Panc1 (cell line): ENCODE measurements at places on chromosomes 6 and 20.

GRCh38 chr6:132218059-132218696 is 183.1 kb downstream of the MOXD1 start:
- H3K27me3 ChIP-seq = no peaks in the 10 kb centered on the region
- no peaks in the 10 kb centered on the region; the same call in 1 of the 2 replicates for H3K4me1 ChIP-seq

- no peak overlapping the region for H3K4me3 ChIP-seq
- no peaks in the 10 kb centered on the region for H3K4me1 ChIP-seq
- no peak overlapping the region for H3K27ac ChIP-seq
- no peak for DNase-seq
Measured at GRCh38 chr6:48922837-48923236, 540.2 kb downstream of the MMUT start.

GRCh38 chr20:48180618-48181017 is 395.3 kb upstream of the SULF2 start:
- H3K36me3 ChIP-seq = no peaks in the 10 kb centered on the region
- no peak for DNase-seq
- peaks cover 11% of the 10 kb centered on the region; the same call in 1 of the 2 replicates for H3K27me3 ChIP-seq
- H3K4me3 ChIP-seq = no peak overlapping the region
- H3K27ac ChIP-seq = no peak overlapping the region
- H3K4me1 ChIP-seq = no peaks in the 10 kb centered on the region

- H3K27ac ChIP-seq = no peak overlapping the region
- H3K36me3 ChIP-seq = no peaks in the 10 kb centered on the region
- DNase-seq = no peak
- H3K4me1 ChIP-seq = no peaks in the 10 kb centered on the region
- no peak overlapping the region for H3K4me3 ChIP-seq
Measured at GRCh38 chr6:13351271-13351670, 22.9 kb upstream of the TBC1D7 start.

- H3K4me3 ChIP-seq = no peak overlapping the region
- no peaks in the 10 kb centered on the region for H3K27me3 ChIP-seq
- no peaks in the 10 kb centered on the region; the same call in 1 of the 2 replicates for H3K36me3 ChIP-seq
- DNase-seq = no peak
- peaks cover 12% of the 10 kb centered on the region; the same call in 1 of the 2 replicates for H3K4me1 ChIP-seq
Measured at GRCh38 chr6:157029980-157030690, 253.0 kb downstream of the ARID1B start.
